HCT116 (cell line): ENCODE measurements at places on chromosomes 11 and 22.

- H3K27me3 ChIP-seq = no peaks in the 10 kb centered on the region
- H3K4me3 ChIP-seq = no peak overlapping the region
- H3K4me1 ChIP-seq = no peaks in the 10 kb centered on the region
- no peaks in the 10 kb centered on the region for H3K36me3 ChIP-seq
- H3K27ac ChIP-seq = no peak overlapping the region
Observed at GRCh38 chr11:21710809-21711208, 482.1 kb upstream of the ANO5 start.

DNA sequence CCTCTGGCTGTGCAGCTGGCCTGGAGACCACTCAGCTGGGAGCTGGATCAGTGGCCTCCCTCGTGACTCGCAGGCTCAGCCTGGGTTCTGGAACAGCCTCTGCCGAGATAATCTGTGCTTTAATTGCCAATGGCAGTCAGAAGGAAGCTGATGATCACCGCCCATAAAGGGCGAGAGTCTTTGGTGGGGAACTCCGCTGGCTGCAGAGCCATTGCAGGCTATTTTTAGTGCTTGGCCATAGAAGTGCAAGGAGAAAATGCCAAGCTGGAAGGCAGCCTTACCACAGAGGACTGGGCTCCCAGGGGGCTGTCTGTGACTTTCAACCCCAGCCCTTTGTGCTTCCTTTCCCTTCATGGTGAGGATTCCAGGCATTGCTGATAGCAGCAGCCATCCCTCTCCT is 62.2 kb upstream of the TENM4 start:
- DNase-seq = no peak
- H3K4me3 ChIP-seq = no peak overlapping the region
- H3K4me1 ChIP-seq = no peaks in the 10 kb centered on the region
- no peaks in the 10 kb centered on the region for H3K36me3 ChIP-seq

- no peaks in the 10 kb centered on the region for H3K36me3 ChIP-seq
- H3K4me3 ChIP-seq = no peak overlapping the region
- no peak for DNase-seq
- no peak overlapping the region for H3K27ac ChIP-seq
- no peaks in the 10 kb centered on the region for H3K4me1 ChIP-seq
Observed at GRCh38 chr11:96334219-96334618, 8.8 kb downstream of the MAML2 start.

GRCh38 chr11:108622341-108622740 is 28.8 kb upstream of the EXPH5 start:
- H3K27ac ChIP-seq = no peak overlapping the region
- no peaks in the 10 kb centered on the region for H3K36me3 ChIP-seq
- DNase-seq = no peak
